IPS DF 6.9 (cell line): ENCODE measurements at places on chromosomes 7 and 10.

GRCh38 chr10:97633921-97634320 lies 621 bp upstream of the MORN4 start:
- no peaks in the 10 kb centered on the region for H3K4me1 ChIP-seq
- no peaks in the 10 kb centered on the region for H3K36me3 ChIP-seq
- H3K27me3 ChIP-seq, result no peaks in the 10 kb centered on the region
- no peak for DNase-seq

DNA sequence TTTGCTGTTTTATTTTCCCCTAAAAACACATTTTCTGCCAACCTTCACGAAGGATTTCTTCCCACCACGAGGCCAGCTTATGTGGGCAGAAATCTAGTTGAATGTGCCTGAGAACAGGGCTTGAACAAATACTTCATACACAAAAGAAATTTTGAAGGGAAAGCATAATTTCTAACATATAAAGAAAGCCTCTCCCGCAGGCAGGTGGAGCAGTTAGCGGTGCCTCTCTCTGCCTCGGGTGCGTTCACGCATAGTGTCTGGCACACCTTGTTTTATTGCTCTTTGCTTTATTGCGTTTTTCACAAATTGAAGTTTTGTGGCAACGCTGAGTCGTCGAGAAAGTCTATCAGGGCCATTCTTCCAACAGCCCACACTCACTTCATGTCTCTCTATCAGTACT lies 7.0 kb upstream of the CSGALNACT2 start:
- no peaks in the 10 kb centered on the region for H3K36me3 ChIP-seq
- H3K27me3 ChIP-seq, result no peaks in the 10 kb centered on the region
- no peak overlapping the region for H3K4me3 ChIP-seq
- DNase-seq, result no peak
- no peaks in the 10 kb centered on the region for H3K4me1 ChIP-seq
- H3K27ac ChIP-seq, result no peak overlapping the region

GRCh38 chr7:91294639-91295220 lies 30.5 kb downstream of the FZD1 start:
- DNase-seq, result no peak
- H3K27ac ChIP-seq, result no peak overlapping the region
- no peak overlapping the region for H3K4me3 ChIP-seq
- H3K4me1 ChIP-seq, result no peaks in the 10 kb centered on the region

DNA sequence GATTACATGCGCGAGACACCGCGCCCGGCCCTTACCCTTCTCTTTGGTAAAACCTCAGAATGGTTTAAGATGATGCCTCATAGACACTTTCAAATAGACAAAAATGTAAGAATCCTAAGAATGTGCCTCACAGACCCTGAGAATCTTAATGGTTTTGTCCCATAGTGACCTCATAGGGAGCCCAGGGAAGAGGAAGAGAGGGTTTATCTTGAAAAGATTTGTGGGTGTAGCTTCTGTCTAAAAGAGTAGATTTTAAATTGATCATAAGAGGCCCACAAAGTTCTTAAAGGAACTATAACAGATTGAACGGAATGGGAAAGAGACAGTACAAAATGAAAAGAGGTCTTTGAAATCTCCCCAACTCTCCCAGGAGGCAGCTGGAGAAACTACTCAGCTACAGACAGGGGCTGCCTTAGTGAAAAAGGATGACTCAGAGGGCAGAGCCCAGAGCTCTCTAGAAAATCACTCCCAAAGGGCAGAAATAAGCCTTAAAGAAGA lies 220.6 kb downstream of the ADRA2A start:
- no peak overlapping the region for H3K27ac ChIP-seq
- DNase-seq, result no peak
- no peaks in the 10 kb centered on the region for H3K27me3 ChIP-seq
- no peaks in the 10 kb centered on the region for H3K36me3 ChIP-seq

DNA sequence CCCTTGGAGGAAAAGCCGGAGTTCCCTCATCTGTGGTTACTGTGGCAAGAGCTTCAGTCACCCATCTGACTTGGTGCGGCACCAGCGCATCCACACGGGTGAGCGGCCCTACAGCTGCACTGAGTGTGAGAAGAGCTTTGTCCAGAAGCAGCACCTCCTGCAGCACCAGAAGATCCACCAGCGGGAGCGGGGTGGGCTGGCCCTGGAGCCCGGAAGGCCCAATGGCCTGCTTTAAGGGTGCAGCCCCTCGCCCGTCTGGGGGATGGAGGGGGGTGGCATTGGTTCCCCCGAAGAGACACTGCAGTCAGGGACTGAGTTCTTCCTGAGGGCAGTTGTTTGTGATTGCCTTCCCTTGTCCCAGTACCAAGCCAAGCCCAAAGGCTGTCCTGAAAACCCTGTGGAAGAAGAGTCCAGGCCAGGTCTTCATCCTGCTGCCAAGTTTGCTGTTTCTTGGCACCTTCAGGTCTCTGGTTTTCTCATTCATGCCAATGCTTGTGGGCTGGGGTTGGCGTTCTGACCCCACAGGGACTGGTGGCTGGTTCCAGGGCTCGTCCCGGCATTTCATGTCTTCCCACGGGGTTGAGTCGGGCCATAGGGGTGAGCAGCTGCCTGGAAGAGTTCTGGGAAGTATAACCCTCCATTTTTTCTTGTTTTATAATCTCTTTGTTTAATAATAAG lies 7.7 kb upstream of the ZNF783 start:
- H3K4me3 ChIP-seq, result no peak overlapping the region
- no peak overlapping the region for H3K27ac ChIP-seq
- H3K27me3 ChIP-seq, result no peaks in the 10 kb centered on the region
- no peak for DNase-seq
- no peaks in the 10 kb centered on the region; the same call in 1 of the 2 replicates for H3K4me1 ChIP-seq

DNA sequence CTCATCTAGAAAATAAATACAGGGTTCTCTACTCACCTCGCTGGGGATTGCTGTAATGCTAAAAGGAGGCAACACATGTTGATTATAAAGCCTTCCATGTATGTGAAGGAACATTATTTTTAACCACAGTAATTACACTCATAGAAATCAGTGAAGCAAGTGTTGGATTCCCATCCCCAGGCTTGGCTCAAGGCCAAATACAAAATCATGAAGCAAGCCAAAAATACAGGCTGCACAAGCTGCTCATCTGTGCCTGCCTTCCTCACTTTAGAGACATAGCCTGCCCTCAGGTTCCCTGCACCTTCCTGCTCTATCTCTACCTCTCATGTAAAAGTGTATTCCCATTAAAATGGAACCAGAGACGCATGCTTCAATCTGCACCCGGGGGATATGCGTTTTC lies 1077.1 kb upstream of the C7orf33 start:
- H3K27me3 ChIP-seq, result no peaks in the 10 kb centered on the region
- H3K4me1 ChIP-seq, result no peaks in the 10 kb centered on the region
- H3K4me3 ChIP-seq, result no peak overlapping the region
- DNase-seq, result no peak
- no peak overlapping the region for H3K27ac ChIP-seq
- H3K36me3 ChIP-seq, result no peaks in the 10 kb centered on the region

GRCh38 chr7:50662996-50663395 lies 97.8 kb upstream of the DDC start:
- no peak for DNase-seq
- 0 out of 2 replicates have a peak, but pooled peaks cover 4% of the 10 kb centered on the region for H3K36me3 ChIP-seq
- H3K4me3 ChIP-seq, result no peak overlapping the region
- no peak overlapping the region for H3K27ac ChIP-seq
- no peaks in the 10 kb centered on the region for H3K27me3 ChIP-seq

GRCh38 chr10:133473270-133473669 lies 19.5 kb downstream of the SCART1 start:
- no peak for DNase-seq
- no peaks in the 10 kb centered on the region for H3K4me1 ChIP-seq
- H3K36me3 ChIP-seq, result no peaks in the 10 kb centered on the region; the same call in 1 of the 2 replicates
- no peaks in the 10 kb centered on the region for H3K27me3 ChIP-seq
- H3K4me3 ChIP-seq, result no peak overlapping the region

GRCh38 chr10:71078454-71079145 lies 133.8 kb upstream of the UNC5B start:
- no peak for DNase-seq
- no peak overlapping the region for H3K27ac ChIP-seq
- peaks cover 5% of the 10 kb centered on the region; the same call in 1 of the 2 replicates for H3K4me1 ChIP-seq
- H3K27me3 ChIP-seq, result no peaks in the 10 kb centered on the region

DNA sequence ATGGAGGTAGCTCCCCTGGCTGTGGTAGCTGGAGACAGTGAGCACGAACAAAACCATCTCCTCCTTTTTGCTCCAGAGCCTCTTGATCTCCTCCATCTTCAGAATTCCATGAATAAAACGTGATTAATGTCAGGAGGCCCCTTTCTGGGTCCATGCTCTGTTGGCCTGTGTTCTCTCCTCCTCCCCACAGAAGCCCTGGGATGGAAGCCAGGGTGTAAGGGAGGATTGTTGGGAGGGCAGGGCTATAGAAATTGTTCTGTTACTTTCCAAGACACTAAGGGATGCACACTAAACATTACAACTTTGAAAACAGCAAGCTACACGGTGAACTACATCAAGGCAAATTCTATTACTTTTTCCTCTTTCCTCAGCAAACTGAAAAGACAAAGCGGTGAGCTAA lies 96.3 kb downstream of the RNF216 start:
- no peaks in the 10 kb centered on the region for H3K27me3 ChIP-seq
- no peak overlapping the region for H3K4me3 ChIP-seq
- H3K27ac ChIP-seq, result no peak overlapping the region
- H3K36me3 ChIP-seq, result no peaks in the 10 kb centered on the region
- H3K4me1 ChIP-seq, result no peaks in the 10 kb centered on the region; the same call in 1 of the 2 replicates
